ENCODE measurements at places on chromosomes 12 and 14.

- no peak for DNase-seq
Measured at GRCh38 chr12:112270673-112271072, 111.6 kb downstream of the HECTD4 start.

- peak; percentile 48 for DNase-seq
Measured at GRCh38 chr12:13661005-13661887, 320.2 kb downstream of the GRIN2B start.

DNA sequence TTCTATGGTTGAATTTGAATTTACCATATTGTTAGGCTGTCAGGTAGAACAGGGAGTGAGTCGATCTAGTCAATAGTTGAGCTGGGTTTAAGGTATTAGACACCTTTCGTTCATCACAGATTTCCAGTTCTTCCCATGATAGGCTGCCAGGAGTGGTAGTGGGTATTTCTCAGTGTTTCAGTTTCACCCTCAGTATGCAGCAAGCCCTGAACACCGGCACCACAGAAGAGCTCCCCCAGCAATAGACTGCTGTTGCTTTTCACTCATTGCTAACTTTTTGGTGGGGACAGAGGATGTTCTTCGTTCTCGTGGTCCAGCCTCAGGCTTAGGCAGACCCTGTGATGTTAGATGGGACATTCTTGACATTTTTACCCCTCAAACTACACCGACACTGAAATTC lies 164.6 kb downstream of the PTPRO start:
- no peak for DNase-seq

DNA sequence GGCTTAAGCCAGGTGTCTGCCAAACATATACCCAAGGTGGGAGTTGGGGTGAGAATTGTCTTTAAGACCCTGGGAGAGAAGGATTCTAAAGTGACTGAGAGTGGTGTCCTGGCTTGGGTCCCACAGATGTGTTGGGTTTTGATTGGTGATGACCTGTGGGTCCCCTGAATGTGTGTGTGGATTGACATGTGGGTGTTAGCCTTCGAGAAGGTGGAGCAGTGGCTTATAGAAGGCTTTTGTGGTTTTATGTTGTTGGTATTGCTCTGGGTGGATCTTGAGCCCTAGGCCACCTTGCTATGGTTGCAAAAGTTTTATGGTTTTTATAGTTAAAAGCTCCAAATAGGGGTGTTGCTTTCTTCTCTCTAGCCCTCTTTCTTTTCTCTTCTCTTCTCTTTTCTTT lies 29.7 kb downstream of the PLEKHG3 start:
- no peak for DNase-seq

DNA sequence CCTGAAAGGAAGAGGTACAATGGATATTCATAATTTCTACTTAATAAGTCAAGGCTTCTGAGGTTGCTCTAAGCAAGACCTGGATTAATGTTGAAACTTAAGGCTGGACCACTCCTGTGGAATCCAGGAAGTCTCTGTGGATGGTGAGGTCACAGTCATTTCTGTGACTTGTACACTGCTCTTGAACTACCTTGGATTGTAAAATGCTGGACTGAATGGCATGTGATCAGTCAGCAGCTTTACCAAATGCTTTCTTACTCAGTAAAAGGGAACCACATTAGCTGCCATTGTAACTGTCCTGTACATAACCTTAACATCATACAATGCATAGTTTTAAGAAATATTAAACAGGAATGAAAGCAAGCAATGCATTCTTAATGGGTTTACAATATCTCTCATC lies 182.9 kb downstream of the NOVA1 start:
- DNase-seq = no peak

GRCh38 chr14:32366986-32367385 lies 37.9 kb downstream of the AKAP6 start:
- DNase-seq = peak; percentile 17

DNA sequence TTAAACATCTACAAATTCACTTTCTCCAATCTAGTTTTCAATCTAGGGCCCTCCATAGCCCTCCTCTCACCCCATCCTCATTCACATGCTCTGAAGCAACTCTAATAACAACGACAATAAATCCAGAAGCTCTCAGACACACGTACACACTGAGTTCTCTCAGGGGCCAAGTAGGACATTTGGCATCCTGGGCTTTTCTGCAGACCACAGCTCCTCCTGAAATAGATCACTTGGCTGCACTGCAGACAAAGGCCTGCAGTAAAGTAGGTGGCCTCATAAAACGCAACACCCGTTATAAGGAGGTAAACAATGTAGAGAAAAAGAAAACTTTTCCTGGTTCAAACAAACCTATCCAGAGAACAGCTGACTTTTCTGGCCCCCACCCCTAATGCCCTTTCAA lies 111.2 kb downstream of the TMTC1 start:
- no peak for DNase-seq

DNA sequence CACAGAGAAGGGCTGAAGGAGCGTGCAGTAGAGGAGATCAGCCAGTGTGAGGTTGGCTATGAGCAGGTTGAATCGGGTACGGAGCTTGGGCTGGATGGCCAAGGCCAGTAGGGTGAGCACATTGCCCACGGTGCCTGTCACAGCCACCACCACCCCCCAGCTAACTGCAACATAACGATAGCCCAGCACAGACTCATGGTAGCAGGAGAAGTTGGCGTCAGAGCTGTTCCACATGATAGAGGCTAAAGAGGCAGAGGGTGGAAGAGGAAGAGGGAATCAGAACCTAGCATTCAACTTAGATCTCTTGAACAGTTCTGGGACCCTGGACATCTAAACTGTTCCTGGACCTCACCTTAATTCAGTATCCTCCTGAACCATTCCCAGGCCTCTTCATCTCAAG lies 668 bp downstream of the GPR84 start:
- DNase-seq = no peak

- DNase-seq = no peak
Measured at GRCh38 chr12:61739925-61740324, 520.3 kb upstream of the USP15 start.

DNA sequence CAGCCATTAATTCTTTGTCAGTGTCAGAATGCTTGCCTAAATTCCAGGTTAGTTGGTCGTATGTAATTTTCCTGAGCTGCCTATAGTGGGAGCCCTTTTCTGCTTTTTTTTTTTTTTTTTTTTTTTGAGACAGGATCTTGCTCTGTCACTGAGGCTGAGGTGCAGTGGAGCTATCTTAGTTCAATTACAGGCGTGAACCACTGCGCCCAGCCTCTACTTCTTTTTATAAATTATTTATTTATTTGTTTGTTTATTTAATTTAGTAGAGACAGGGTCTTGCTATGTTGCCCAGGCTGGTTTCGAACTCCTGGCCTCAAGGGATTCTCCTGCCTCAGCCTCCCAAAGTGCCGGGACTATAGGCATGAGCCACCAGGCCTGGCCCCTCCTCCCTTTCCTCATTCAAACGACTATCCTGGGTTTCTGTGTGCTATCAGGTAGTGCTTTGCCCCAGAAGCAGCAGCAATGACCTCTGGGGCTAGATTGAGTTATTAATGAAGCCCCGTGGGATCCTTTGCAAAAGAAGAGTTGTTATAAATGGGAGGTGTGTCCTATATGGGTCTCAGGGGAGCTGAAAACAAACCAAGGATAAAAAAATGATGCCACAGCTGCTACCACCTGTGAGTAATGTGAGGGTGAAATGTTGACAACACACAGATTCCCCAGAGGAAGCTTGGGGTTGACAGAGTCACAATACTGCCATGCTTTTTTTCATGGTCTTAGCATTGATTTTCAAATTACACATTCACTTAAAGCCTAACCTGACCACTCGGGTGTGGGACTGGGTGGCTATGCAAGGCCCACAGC lies 34.6 kb upstream of the NFKBIA start:
- DNase-seq = no peak

DNA sequence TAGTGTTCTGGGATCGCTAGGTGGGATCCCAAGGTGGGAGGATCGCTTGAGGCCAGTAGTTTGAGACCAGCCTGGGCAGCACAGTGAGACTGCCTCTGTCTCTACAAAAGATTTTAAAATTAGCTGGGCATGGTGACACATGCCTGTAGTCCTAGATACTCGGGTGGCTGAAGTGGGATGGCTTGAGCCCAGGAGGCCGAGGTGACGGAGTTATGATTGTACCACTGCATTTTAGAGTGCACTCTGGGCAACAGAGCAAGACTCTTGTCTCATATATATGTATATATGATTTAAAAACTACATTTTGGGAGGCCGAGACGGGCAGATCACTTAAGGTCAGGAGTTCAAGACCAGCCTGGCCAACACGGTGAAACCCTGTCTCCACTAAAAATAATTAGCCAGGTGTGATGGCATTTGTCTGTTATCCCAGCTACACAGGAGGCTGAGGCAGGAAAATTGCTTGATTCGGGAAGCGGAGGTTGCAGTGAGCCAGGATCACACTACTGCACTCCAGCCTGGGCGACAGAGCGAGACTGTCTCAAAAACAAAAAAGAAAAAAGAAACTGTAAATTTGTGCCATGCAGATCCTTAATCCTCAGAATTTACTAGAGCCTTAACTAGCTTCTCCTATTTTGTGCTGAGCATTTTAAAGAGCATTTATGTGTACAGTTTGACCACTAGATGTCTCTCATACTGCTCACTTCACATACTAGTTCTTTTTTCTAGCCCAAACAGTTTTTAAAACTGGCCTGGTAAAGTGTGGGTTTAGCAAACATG lies 114.8 kb downstream of the MON2 start:
- no peak for DNase-seq

DNA sequence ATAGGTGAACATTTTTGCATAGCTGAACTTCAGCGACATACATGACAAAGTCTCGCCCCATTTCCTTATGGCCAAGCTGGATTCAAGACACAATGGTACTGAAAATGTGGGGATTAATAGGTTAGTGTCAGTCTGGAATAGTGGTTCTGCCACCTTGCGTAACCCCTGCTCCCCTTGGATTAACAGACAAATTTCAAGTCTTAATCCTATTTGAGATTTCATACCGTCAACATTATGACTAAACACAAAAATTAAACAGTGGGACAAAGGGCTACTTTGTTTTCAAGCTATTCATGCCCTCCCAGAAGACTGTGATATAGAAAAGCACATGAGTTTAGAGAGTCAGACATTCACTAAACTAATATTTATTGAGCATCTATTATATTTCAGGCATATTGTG lies 138.9 kb upstream of the HIF1A start:
- DNase-seq = no peak

DNA sequence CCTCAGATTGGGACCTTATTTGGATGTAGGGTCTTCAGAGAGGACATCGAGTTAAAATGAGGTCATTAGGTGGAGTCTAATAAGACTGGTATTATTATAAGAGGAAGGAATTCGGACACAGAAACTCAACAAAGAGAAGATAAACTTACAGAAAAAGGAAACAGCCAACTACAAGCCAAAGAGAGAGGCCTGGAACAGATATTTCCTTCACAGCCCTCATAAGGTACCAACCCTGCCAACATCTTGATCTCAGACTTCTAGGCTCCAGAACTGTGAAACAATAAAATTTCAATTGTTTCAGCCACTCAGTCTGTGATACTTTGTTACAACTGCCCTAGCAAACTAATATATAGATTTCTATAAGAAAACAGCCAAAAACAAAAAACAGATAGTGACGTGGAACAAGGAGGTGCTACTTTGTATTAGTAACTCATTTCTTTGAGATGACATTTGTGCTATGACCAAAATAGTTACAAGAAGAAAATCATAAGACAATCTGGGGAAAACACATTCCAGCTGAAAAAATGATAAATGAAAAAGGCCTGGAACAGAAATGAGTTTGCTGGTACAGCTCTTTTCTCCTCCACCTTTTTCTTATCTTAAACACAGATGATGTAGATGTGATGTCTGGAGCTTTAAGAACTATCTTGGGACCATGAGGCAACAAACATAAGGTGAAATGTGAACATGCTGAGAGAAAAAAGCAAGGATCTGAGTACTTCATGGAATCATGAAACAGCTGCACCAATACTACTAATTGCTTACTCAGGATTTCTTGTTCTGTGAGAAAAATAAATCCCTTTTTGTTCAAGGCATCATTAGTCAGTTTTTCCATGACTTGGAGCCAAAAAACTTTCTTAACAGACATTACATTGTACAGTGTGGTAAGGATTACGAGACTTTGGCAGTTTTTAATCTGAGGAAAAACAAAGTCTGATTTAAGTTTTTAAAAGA lies 243.2 kb downstream of the ANO6 start:
- no peak for DNase-seq

GRCh38 chr12:88238406-88238805 lies 96.3 kb downstream of the TMTC3 start:
- DNase-seq = no peak

DNA sequence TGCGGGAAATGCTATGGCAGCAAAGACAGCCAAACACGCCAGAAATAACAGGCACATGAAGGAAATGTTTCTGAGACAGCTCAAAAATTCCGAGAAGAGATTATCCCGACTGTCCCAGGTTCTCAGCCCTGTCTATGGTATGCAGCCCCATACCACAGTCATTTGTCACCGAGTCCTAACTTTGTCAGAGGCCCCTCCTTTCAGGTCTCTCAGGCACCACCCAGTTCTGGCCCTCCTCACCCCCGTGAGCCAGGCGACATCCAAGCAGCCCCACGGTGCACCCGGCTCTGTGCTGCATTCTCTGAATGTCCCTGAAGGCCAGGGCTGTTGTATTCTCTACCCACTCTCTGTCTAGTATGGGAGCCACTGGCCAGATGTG lies 24.0 kb downstream of the SSH1 start:
- no peak for DNase-seq
